ENCODE measurements at places on chromosomes 2 and 18. TPM values are rescaled to one million over a fixed set of nuclear protein-coding genes. Genes with fewer than 3 reads are reported as not detected.

DNA sequence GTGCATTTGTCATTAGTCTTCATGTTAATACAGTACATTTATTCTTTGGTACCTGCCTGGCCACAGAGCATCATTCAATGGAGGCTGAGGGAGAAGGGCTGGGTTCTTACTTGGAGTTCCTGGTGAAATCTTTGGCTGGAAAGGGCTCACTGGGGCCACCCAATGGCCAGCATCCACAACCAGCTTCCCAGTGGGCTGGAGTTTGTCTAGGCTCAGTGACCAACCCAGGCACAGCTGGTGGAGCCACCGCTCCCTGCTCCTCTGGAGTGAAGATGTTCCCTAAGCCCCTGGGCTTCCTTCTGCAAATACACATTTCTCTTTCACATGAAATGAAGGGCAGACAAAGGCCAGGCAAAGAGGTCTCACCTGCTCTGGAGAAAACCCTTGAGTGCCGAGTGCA is 34.4 kb downstream of the EHD3 start:
- no peak for DNase-seq

GRCh38 chr2:120013597-120014223 is 833 bp downstream of the EPB41L5 start:
- no peak for DNase-seq

GRCh38 chr18:13184396-13184795 is 34.2 kb upstream of the LDLRAD4 start:
- DNase-seq: no peak

DNA sequence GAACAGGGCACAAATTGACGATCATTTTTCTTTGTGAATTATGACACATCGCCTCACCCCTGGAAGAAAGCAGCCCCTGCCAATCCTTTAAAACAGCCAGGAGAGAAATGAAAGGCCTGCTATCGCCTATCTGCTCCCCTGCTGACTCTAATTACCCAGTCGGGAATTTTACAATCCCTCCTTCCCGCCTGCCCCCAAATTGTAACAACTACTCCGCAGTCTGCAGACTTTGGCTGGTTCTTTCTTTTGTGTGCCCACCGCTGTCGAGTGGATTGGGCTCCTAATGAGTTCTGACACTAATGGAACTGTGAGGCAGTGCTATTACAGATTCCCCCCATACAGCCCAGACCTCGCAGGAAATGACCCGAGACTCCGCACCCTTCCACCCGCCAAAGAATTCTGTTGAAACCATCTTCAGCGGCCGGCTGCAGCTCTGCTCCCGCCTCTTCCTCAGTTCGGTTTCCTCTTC is 281.2 kb upstream of the PARD3B start:
- no peak for DNase-seq

- DNase-seq: no peak
Measured at GRCh38 chr2:56960581-56960980, 776.8 kb downstream of the CCDC85A start.

GRCh38 chr2:127887776-127888130 is 2.0 kb upstream of the AMMECR1L start:
- DNase-seq: no peak

DNA sequence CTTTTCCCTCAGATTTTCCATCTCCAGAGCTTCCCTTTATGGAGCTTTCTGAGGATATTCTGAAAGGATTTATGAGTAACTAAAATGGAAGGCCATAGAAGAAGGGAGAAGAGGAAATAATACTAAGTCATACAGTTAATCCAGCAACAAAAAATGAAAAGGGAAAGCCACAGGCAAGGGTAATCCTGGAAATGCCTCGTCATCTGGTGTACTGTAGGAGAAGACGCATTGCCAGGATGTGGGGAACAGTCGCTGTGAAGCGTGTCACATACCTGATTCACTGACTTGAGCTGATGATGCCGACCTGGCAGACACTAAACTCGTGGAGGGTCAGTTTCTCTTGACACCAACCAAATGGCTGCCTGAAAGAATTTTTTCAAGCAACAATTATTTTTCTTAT is 34.7 kb upstream of the ALPP start:
- no peak for DNase-seq

- no peak for DNase-seq
Measured at GRCh38 chr18:3982541-3982940, 472.6 kb downstream of the DLGAP1 start.

GRCh38 chr2:57906152-57906732 is 140.4 kb upstream of the VRK2 start:
- no peak for DNase-seq

OTX1 gene
- not detected for total RNA-seq

UGT1A9 gene
- total RNA-seq: not detected

SF3B6 gene
- 39.7 TPM for total RNA-seq

All from thoracic aorta (tissue), 2 donors.